Nephron progenitor cell (in vitro differentiated cells): ENCODE measurements at places on chromosomes 2 and 18.
A peak's percentile ranks its signal among the peaks of the same experiment; 100 is the strongest.

DNA sequence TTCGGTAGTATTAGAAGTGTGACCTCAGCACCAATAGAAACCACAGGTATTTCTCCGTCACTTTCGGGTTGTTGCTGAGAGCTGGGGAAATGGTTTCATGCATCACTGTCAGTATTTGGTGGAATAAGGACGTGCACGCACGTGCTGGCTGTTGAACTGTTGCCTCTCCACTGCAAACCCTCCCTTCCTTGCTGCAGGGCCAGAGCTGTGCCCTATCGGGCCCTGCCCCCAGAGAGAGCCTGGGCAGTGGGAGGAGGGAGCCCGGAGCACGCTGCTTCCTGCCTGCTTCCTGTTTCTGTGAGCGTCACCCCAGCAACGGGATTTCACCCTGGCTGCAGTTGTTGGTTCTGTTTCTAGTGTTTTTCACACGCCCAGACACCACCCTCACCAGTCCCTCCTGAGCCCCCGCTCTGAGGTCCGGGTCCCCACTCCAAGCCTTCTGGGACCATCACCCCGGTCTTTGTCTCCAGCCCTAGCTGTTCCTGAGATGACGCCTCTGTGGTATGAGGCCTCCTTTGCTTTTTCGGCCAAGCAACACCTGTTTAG lies 47.4 kb downstream of the LRRFIP1 start:
- DNase-seq: peak; percentile 61

DNA sequence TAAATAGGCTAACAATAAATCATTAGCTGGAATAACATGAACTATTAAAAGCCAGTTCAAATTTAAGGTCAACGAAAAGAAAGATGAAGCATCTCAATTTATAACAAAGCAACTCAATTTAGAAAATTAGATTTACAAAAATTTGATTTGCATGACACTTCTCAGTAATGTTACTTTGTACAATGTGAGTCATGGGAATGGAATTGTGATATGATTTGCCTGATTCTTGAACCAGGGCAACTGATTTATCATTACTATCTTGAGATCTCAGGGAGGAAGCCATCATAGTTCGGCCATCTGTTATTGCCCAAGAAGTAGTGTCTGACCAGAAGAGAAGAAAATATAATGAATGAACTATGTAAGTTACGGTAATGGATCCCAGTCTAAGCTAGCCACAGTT lies 193.1 kb downstream of the RIT2 start:
- DNase-seq: no peak

DNA sequence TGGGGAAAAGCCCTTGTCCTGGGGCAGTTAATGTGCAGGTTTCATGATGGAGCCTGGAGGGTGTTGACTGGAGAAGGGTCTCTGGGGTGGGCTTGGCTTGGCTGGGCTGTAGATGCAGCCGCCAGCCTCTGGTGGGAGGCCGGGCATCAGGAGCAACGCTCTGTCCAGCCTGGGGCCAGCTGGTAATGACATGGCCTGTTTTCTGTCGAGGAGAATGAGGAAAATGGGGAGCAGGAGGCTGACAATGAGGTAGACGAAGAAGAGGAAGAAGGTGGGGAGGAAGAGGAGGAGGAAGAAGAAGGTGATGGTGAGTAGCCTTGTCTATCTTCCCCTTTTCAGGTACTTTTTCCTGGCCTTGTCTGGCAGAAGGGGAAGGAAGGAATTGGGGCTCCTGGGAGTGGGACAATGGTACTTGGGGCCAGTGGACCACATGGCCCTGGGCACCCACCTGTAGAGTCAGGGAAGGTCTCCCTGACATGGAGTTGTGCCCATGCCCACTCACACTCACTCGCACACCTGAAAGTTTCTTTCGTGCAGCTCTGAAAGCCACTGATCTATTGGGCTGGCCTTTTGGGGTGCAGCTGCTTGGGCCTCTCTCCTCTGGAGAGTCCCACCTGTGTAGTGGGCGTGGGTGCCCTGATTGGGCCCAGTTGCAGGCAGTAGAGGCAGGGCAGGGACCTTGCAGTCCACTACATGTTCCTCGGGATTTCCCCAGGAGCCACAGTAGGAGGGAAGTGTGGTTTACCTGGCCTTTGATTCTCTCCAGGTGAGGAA lies 3.5 kb downstream of the PTMA start:
- no peak for DNase-seq

DNA sequence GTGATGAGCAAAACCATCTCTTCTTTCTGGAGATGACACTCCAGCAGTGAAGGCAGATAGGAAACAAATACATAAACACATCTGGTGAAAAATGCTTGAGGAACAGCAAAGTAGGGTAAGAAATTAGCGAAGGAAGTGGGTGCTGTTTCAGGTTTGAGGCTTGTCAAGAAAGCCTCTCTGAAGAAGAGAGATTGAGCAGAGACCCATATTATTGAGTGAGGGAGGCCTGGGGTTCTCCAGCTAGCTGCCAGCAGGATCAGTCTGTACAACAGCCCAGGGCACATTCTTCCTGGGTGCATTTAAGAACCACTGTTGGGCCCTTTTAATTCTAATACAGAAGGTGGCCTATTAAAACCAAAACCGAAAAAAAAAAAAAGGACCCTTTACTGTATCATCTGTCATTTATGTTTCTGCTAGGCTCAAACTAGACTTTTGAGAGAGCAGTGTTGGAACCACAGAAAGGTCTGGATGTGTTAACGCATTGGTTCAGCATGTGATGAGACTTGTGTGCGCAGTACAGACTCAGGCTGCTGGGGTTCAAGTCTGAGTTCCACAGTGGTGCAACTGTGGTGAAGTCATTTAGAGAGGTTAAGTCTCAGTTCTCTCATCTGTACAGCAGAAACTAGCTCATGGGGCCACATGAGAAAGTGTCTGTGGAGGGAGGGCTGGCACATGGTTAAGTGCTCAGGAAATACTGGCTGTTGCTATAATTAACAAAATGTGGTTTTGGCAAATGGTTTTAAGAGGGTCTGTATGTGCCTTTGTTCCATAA lies 28.9 kb downstream of the MGAT5 start:
- no peak for DNase-seq

DNA sequence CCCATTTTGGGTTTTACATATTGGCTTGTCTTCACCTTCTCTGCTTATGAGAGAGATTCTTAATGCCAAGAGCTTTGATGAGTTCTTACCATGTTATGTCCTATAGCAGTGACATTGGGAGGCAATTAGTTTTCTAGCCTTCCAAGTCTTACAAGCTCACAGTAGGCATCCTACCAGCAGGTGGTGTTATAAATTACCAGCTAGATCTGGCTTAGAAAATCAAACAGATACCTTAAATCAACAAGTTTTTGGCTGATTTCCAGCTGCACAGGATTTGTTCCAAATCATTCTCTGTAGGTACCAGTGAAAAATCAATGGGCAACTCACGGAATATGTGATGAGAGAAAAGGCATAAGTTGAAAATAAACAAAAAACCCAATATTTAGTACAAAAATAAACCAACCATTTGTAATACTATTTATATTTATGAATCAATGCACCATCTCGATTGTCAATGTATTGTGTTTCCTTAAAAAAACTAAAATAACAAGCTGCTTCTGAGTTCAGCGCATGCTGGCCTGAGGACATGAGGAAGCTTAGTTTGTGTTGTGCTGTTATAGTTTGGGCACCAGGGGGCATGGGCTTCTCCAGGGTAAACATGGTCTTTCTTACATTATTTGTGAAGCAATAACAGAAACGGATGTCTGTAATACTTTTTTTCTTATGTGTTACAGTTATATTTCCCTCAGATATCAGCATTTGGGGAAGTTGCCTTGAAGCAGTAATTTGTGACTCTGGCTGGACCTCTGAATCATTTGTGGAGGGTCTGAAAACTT lies 34.1 kb upstream of the NXPH2 start:
- no peak for DNase-seq

DNA sequence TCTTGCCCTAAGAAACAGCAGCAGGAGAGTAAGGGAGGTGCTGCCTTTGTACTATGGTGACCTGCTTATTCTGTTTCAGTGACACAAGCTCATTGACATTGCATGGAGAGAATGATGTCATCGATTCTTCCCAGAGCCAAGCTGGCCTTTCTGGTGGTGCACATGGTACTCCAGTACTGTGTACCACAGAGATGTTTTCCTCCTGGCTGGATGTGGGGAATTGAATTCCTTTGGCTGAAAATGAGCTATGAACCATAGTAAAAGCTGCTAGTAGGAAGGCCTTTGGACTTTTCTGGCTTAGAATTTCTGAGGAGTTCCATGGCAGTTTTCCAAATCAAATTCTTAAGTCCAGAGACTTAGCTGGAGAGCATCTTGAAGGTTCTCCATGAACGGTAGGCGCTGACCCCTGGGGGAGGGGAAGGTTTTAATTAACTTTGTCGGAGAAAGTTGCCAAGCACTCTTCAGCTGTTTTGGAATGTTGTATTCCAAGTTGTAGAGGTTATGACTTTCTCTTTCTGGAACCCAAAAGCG lies 17.1 kb upstream of the B3GNT2 start:
- no peak for DNase-seq
